ENCODE measurements at places on chromosomes 11 and 22.

DNA sequence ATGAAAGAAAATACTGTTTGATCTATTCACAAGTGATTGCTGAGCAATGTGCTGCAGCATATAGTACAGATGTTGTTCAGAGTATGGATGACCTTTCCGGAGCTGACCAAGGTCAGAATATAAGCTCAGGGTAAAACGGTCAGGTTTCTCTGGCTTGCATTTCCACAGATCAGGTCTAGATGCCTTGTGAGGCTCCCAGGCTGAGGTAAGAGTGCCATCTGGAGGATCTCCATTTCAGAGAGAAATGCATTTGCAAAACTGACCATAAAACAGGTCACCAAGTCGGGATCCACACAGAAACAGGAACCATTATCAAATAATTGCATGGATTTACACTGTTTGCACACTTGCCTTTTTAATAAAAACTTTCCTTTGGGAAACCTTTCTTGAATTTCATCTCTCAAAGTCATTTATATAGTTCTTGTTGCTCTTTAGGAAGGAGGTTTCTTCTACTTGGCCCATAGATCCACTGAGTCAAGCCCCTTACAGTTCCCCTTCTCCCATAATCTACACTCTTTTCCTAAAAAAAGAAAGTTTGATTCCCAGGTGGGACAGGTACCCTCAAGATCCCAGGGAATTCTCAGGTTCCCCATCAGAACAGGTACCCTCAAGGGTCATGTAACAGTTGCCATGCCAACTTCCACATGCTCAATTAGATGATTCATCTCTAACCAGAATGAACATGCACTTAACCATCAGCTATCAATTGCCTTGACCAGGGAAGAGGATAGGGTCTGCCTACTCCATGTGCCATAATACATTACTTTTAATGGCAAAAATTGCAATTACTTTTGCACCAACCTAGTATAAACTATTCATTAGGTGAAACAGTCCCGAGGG is 25.0 kb upstream of the TMPRSS5 start:
- DNase-seq, result peak; percentile 57

DNA sequence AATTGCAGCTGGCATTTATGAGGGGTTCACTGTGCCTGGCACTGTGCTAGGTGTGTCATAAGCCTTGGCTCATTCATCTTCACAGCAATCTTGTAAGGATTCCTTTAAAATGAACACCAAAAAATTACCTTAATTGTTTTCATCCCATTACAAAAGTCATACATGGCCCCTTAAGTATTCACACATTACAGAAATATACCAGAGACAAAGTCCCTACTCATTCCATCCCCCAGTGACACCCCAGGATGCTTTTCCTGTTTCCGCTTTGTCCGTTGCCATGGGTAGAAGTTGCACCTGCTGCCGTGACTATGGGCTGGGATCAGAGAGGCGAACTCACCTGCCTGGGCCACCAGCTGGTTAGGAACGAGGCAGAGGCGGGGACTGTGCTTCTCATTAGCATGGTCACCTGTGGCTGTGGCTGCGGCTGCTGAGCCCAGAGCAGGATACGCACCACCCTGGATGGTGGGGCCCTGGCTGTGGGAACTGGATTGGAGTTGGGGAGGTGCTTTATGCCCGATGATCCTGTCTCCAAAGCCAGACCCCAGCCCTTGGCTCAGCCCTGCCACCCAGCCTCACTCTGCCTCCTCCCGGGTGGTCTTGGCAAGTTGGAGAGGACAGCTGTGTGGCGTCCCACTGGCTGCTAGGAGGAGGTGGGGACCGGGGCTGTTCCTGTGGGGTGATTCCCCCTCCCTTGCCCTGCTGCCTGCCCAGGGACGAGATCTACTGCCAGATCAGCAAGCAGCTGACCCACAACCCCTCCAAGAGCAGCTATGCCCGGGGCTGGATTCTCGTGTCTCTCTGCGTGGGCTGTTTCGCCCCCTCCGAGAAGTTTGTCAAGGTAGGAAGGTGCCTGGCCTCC is 60.8 kb downstream of the MYO7A start:
- no peak for DNase-seq

DNA sequence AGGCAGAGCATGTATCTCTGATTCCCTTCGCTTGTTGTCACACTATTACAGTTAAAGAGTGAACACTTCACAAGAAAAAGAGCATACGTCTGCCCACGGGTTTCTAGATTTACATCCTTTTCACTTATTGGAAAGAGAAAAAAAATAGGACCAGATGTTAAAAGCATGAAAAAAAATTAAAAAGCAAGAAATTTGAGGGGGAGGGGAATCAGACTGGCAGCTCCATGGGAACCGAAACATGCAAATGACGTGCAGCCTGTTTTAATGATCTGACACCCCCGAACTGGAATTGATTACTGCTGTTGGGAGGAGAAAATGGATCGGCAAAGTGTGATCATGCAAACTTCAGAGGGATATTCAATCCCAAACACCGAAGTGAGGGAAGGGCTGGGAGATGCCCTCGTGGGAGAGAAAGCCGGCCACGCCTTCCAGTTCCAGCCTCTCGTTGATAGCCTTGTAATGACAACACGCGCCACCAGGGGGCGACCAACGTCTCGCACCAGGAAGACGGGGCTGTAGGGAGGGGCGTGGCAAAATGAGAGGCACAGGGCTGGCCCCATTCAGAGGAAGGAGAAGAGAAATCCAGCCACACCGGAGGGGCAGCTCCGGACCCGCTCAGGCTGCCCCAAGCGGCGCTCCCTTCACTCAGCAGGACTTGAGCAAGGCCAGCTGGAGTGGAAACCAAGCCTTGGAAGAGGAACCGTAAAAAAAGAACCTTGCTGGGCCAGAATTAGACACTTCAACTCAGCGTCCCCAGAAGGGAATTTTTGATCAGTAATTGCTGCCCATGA is 53.8 kb upstream of the SYT13 start:
- DNase-seq, result peak; percentile 80

- no peak for DNase-seq
Measured at GRCh38 chr11:2470495-2470894, 25.7 kb downstream of the KCNQ1 start.

Data from fibroblast of skin of right biceps (primary cell).